ENCODE measurements at places on chromosomes 7 and 10.

DNA sequence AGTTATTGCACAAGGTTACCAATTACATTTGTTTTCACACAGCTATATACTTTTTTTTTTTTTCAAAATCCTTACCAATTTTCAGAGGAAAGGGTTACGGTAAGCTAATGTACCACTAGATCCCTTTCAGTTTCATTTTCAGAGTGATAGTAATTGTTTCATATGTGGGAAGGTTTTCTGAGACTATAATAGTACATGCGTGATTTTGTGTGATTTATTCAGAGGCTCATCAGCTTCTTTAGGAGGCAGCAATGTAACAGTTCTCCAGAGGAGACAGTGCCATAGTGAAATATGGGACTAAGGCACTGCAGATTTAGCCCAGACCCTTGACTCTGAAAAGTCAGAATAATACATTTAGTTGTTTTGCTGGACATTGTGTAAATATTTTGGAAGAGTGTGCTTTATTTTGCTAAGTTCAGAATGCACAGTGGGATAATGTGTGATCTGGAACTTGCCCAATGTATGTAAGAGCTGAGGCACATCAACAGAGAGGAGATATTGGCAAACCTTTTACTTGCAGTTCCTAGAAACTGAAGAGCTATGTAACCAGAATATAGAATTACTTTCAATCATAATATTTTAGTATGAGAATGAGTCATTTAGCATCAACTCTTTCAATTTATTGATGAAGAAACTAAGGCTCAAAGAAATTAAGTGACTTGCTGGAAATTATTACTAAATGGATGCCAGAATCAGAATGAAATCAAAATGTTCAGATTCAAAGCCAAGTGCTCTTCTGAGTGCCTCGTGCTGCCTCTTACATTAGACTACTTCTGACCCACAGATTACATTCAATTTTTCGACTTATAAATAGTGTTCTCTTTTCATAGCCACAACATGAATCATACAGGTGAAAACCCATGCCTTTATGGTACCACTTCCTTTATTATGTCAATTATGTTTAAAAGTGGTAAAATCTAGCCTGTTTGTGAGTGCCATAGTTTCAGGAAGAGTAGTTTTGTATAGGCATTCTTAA, 207.7 kb upstream of the TEX47 start:
- peak; percentile 14 for DNase-seq

DNA sequence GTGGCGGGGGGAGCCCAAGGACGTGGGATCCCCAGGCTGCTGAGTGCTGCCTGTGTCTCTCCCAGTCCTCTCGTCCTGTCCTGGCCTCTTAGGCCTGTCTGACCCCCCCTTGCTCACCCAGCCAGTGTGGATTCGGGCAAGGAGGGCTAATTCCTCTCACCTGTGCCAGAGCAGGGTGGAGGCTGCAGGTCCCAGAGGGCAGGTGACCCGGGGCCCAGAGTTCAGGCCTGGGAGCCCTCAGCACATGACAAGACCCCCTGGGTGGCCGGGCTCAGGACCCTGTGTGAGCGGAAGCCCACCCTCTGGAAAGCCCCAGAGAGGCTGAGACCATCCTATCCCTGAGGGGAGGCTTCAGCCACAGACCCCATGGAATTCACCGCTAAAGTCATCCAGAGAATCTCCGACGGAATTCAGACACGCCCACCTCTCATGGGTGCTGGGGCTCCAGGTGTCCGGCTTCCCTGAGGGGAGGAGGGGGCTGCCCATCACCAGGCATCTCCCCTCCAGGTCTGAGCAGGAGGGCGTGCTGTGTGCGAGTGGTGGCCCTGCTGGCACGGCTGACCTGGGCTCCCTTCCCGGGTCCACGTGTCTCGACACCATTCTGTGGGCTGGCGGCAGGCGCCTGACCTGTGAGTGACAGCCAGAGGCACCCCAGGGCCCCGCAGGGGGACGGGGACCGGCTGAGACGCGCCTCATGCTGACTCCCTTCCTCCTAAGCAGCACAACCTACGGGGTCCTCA, 5.0 kb downstream of the KNDC1 start:
- no peak for DNase-seq

- DNase-seq: no peak
Observed at GRCh38 chr7:20407585-20408466, 77.1 kb downstream of the ITGB8 start.

GRCh38 chr7:129218514-129219062, 6.2 kb upstream of the AHCYL2 start:
- peak; percentile 78 for DNase-seq

DNA sequence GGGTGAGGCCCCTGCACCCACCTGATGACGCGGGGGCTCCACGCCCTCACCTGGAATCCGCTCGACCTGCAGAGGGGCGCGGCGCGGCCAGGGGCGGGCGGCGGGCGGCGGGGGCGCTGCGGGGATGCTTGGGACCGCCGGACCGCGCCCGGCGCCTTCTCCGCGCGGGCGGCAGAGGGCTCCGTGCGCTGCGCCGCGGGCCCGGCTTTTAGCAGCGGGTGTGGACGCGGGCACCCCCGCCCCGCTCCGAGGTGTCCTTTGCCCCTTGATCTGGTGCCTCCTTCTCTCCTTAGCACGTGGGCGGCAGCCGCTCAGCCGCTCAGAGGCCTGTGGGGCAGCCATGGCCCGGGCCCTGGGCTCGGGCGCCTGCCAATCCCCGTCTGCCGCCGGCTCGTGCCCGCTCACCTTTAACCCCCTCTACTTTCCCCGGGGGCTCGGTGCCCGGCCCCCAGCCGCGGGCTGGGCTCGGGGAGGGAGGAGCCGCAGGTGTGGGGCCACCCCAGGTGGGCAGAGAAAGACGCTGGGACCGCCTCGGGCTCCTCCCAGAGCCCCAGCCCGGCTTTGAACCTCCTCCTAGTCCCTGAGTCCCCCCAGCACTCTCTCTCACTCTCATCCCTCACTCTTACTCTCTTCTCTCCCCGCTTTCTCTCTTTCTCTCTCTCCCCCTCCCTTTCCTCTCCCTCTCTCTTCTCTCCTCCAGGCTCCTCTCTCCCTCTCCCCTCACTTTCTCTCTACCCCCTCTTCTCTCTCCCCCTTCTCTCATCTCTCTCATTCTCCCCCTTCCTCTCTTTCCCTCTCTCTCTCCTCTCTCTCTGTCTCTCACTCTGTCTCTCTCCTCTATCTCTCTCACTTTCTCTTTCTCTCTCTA, 19.7 kb upstream of the VPS37D start:
- DNase-seq: peak; percentile 16

GRCh38 chr10:31942892-31943291, 14.3 kb upstream of the ARHGAP12 start:
- no peak for DNase-seq

- DNase-seq: no peak
Observed at GRCh38 chr7:28107960-28108359, 72.6 kb downstream of the JAZF1 start.

DNA sequence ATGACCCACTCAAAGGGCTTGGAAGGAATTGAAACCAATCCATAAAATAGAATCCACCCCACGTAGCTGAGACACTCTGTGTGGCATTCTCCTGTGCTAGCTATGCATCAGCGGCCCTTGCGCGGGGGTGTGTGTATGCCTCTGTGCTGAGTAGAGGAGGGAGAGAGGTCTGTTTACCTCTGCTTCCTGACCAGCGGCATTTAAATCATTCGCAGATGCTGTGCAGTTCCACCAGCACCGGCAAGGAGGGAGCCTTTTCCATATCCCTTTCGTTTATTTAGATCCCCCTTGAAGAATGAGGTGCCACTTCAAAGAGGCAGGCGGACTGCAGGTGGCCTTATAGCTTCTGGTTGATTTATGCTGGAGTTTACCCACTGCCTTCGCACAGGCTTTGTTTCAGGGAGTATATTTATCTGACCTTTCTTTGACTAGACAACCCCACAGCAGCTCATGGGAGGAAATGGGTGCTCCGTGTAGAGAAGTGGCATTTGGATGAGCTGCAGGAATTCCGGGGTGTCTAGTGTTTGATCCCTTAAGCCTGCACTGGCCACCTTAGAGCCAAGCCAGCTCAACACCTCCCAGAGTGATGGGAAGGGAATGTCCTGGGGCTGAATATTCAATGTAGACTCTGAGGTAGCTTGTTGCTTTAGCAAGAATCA, 11.4 kb downstream of the C10orf53 start:
- no peak for DNase-seq

DNA sequence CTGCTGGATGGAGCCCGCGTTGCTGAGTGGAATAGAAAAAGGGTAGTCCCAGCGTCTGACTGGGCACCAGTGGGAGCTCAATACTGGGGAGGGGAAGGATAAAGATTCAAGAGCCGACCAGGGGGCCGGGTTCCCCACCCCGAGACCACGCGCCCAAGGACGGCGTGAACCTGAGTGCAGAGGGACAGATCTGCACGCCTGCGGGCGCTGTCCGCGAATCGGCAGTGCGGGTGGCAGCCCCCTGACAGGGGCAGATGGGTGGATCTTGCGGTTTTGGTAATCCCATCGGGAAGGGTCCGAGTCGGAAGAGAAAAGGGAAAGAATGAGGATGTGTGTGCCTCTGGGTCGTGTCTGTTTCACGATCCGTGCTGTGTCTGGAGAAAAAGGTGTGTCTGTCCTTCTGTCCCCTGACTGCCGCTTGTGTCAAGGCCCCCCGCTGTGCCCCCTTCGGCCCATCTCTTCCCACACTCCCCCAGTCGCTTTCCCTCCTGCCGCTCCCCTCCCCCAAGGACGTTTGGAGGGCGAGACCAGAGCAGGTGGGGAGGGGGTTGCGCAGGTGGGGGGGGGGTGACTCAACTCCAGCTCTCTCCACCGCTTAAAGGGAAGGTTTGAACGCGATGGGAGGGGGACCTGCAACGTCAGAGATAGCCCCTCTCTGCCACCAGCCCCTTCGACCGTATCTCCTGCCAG, 734 bp upstream of the VGF start:
- no peak for DNase-seq

DNA sequence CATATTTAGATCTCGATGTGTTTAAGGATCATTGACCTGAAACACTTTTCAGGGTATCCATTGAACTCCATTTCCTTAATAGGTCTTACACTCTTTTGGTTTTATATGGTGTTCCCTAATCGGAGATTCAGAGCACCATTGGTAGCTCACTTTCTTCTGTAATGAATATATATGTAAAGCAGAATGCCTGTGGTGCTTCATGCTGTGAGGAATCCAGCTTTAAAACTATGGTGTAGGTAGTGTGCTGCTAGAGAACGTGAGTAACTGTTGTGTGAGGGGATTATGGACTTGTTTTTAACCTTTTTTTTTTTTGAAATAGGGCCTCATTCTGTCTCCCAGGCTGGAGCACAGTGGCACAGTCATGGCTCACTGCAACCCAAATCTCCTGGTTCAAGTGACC, 376.9 kb upstream of the LRGUK start:
- DNase-seq: no peak

DNA sequence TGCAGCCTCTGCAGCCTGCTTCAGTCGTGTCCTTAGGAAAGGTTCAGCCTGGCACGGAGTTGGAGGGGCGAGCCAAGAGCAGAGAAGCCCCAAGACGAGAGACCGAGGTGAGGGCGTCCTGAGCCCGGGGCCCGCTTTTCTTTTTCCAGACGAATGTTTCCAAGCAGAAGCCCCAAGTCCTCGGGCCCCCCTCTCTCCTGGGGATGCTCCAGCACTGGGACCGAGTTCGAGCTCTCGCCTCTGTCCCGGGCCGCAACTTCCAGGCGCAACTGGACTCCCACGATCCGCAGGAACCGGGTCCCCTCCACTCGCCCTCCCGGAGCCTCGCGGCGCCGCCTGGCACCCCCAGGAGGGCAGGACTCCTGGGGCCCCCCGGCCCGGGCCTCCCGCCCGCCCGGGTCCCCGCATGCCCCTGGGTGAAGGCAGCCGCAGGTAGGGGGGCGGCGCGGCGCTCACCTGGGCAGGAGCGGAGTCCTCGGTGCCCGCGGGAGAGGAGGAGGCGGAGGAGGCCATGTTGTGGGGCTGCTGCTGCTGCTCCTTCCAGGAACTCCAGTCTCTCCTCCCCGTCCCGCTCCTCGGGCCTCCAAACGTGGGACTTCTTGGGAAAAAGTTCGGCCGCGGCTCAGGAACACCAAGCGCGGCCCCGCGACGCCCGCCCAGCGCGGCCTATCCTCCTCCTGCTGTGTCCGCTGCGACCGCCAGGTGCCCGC, 45.3 kb upstream of the CDK1 start:
- DNase-seq: peak; percentile 29

GRCh38 chr7:45980181-45980905, 59.3 kb upstream of the IGFBP3 start:
- DNase-seq: no peak

DNA sequence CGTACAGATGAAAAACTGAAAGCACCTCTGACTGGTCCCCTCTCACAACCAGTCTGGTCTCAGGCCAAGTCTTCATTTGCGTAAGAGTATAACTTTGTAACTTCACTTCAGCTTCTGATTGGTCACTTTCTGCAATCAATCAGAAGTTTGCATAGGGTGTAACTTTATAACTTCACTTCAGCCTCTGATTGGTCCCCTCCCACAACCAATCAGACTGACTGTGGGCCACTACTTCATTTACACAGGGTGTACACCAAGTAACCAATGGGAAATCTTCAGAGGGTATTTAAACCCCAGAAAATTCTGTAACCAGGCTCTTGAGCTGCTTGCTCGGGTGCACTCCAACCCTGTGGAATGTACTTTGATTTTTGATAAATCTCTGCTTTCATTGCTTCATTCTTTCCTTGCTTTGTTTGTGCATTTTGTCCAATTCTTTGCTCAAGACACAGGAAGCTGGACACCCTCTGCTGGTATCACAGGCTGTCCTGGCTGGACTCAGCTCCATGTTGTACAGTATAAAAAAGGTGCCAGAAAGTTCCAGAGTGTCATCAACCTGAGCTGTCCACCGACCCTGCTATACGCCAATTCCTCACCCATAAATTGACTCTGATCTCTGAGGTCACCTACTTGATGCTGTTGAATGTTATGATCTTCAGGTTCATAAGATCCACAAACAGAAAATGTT, 74.5 kb downstream of the COBL start:
- DNase-seq: no peak

DNA sequence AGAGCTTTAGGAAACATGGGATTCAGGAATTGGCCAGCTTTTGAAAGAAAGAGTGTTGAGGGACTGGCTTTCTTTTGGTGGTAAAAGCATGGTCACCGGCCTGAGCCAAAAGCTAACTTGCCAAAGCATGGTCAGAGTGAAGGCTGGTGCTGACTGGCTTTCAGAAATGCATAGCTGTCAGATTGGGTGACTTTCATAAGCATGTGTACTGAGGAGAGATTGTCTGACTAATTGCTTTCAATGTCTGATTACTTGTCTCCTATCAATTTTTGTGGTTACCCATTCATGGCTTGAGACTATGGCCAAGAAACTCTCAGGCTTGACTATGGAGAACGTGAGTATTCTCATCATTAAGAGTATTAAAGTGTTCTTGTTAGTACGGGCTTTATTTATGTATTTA, 28.2 kb downstream of the ZNF25 start:
- no peak for DNase-seq

GRCh38 chr10:89659143-89660131, 14.4 kb upstream of the PANK1 start:
- DNase-seq: no peak

GRCh38 chr7:16874066-16874465, 7.7 kb downstream of the AGR3 start:
- no peak for DNase-seq
